Gastroesophageal sphincter (tissue), 4 donors: ENCODE measurements at places on chromosomes 4 and X.

DNA sequence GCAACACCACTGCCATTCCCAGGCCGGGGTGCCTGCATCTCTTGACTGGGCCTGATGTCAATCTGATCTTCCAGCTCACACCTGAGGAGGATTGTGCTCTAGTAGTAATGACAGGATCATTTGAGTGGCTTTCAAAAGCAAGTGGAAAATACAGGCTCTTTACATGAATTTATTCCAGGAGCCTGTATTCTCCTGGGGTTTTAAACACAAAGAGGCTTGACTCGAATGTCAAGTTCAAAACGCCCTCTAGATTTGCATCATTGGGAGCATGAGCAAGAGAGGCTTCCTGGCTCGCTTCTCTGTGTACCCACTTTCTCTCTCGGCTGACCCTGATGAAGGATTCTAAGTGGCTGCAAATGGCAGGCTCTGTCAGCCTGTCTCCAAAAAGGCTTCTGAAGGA lies 199.5 kb upstream of the PUDP start:
- no peak for ATAC-seq

GRCh38 chr4:170227928-170228327 lies 138.2 kb upstream of the AADAT start:
- ATAC-seq: no peak

DNA sequence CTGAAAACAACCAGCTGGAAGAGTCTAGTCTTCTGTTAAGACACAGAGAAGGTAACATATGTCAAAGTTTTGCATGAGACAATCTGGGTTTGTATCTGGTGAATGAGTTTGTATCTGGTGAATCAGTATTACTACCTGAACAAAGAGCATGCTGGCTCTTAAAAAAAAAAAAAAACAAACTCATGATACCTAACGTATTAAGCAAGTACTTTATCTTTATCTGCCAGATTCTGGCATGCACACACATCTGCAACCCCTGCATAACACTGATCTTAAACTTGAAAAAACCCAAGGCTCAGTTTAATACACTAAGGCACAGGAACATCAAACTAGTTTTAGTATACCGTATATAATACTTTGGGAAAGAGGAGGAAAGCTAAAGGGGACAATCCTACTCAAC lies 5.8 kb downstream of the YTHDC1 start:
- no peak for ATAC-seq

DNA sequence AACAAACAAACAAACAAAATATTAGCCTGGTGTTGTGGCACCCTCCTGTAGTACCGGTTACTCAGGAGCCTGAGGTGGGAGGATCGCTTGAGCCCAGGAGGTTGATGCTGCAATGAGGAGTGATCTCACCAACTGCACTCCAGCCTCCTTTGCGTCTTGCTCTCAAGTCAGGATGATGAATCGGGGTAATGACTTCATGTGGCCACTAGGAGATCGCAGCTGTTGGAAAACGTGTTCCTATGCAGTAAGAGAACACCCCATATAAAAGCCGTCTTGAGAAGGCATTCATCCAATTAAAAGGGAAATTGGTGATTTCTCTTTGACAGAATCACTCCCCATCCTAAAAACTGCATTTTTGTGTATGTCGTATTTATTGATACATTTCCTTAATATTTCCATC lies 6.9 kb downstream of the CCNB3 start:
- no peak for ATAC-seq

- peak; percentile 82 for ATAC-seq
Measured at GRCh38 chr4:119025916-119026661, 109.5 kb upstream of the MYOZ2 start.

GRCh38 chr4:24108567-24108966 lies 218.7 kb upstream of the PPARGC1A start:
- no peak for ATAC-seq

DNA sequence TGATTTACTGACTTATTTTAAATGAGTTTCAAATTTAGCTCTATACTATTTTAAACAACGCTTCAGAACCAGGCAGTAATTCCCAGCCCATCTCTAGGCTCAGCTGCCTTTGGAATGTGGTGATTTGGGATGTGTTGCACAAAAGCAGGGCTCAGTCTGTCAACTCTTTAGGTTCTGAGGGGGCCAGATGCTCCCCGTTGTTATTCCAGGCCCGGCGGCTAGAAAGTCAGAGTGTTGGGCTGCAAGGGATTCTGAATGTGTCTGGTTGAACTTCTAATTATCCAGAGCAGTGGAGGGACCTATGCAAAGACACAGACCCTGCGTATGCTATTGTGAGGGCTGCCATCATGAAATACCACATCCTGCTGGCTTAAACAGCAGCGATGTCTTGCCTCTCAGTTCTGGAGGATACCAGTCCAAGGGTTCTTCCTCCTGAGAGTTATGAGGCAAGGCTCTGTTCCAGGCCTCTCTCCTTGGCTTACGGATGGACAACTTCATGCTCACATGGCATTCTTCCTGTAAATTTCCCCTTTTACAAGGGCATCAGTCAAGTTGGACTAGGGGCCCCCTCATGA lies 123.2 kb upstream of the TRIM2 start:
- ATAC-seq: no peak

DNA sequence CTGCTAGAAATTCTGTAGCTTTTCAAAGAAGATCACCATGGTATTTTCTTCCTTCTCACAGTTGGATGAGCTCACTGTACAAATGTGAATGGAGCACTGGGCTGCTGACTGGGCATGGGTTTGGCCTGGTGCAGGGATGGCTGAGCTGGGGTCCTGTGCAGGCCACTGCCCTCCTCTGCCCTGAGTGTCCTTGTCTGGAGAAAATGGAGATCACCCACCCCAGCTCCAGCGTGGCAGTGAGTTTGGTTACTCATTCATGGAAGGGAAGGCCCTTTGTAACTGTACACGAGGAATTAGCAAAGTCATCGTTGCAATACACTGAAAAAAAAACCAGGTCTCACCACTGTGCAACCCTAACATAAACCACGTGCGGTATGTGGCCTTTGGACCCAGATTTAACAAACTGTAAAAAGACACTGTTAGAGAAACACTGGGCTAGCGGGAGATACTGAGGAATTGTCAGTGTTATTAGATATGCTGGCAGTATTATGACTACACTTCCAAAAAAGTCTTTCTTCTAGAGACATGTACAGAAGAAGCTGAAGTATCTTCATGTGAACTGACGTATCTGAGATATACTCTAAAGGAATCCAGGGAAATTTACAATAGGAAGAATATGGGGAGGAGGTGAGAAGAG lies 16.1 kb upstream of the TBC1D14 start:
- no peak for ATAC-seq

GRCh38 chr4:79673898-79674297 lies 265.9 kb upstream of the GK2 start:
- ATAC-seq: no peak

- ATAC-seq: no peak
Measured at GRCh38 chrX:69068301-69069085, 96.8 kb downstream of the PJA1 start.

GRCh38 chr4:2937146-2937857 lies 25.9 kb downstream of the NOP14 start:
- ATAC-seq: no peak

DNA sequence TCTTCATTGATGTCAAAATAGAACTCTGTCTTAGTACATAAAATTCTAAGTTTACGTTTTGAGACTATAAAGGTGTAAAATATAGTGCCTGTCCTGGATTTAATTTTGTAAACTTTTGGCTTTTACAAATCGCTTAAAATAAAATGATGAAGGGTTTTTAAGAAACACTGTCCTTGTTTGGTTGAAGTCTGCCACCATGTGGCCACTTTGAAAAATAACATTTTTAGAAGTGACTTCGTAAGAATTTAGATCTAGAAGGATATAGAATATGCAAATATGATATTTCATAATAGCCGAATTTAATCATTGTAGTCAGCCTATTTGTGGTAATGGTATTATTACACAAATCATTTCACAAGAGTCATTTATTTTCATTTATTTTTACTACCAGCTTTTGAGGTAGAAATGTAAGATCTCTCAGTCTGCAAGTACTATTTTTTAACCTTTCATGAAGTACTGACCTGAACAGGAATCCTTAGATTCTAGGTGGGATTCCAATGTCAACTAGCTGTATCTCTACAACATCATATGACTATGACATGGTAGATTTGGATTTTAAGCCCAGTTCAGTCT lies 31.0 kb upstream of the FAT4 start:
- ATAC-seq: no peak

DNA sequence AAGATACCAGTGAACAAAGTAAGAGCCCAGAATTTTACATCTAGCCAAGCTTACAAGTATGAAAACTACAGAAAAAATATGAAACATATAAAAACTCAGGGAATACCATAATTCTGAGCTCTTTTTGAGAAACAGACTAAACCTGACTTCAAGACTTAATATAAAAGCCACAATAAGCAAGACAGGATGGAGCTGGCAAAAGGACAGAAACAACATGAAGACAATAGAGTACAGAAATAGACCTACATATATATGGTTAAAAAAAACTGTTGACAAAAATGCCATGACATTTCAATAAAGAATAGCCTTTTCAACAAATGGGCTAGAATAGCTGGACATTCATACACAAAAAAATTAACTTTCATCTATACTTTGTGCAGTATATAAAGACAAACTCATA lies 49.4 kb downstream of the UBA6 start:
- no peak for ATAC-seq

GRCh38 chr4:126533146-126533805 lies 1099.5 kb upstream of the INTU start:
- ATAC-seq: no peak

DNA sequence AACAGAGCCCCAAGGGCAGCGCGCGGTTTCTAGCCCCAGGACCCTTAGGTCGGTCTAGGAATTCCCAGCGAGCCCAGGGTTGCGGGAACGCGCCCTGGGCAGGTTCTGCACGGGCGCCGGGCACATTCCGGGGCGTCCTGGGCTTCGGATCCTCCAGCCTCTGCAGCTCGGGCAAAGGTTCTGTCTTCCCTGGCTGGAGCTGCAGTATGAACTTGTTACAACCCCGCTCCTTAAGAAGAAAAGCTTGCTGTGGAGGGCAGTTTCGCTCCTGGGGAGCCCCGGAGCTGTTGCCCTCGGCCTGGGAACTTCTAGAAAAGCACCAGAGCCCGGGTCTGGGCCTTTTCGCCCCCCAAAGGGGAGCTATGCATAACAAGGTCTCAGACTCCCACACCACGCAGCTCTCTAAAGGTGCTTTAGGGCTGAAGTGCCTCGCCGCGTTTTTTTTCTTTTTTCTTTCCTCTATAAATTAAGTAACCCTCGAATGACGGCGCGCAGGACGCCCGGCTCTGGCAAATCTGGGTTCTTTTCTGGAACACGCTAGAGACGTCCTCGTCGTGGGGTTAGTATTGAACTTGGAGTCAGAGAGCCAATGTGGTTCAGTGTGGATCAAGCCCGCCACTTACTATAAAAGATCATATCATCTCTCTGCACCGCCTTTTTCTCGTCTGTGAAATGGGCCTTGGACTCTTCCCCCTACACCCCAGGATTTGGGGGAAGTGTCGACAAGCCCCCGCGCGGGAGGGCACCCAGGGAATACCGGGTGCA lies 5.7 kb downstream of the MSX1 start:
- no peak for ATAC-seq

- ATAC-seq: peak; percentile 66
Measured at GRCh38 chr4:99856166-99856565, 38.1 kb downstream of the LAMTOR3 start.

DNA sequence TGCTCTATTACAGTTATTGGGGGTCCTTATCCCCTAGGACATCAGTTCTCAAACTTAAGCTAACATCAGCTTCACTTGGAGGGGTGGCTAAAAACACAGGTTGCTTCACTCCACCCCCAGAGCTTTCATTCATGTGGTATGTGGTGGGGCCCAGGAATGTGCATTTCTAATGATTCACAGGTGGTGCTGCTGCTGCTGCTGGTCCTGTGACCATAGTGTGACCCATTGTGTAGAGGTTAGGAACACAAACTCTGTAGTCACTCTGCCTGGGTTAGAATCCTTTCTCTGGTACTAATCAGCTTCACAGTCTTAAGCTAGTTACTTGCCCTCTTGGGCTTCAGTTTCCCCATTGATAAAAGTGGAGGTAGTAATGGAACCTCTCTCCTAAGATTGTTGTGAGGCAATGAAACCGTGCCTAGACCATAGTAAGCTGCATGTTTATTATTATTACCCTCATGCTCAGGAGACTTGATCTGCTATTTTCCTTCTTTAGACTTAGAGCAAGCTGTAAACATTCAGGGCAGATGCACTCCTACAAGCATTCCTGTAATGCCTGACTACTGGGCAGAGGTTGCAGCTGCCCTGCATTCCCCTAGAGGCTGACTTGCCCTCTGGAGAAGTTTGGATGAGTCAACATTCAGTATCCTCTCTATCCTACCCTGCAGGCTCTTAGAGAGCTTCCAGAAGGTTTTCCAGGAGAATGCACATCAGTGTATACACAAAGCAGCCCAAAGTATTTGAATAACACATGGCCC lies 94.1 kb upstream of the ACSL4 start:
- ATAC-seq: no peak

- ATAC-seq: no peak
Measured at GRCh38 chr4:100895556-100896197, 377.9 kb upstream of the EMCN start.

- ATAC-seq: no peak
Measured at GRCh38 chr4:72966652-72967051, 102.9 kb downstream of the COX18 start.

- no peak for ATAC-seq
Measured at GRCh38 chr4:17094159-17094875, 195.9 kb upstream of the LDB2 start.

DNA sequence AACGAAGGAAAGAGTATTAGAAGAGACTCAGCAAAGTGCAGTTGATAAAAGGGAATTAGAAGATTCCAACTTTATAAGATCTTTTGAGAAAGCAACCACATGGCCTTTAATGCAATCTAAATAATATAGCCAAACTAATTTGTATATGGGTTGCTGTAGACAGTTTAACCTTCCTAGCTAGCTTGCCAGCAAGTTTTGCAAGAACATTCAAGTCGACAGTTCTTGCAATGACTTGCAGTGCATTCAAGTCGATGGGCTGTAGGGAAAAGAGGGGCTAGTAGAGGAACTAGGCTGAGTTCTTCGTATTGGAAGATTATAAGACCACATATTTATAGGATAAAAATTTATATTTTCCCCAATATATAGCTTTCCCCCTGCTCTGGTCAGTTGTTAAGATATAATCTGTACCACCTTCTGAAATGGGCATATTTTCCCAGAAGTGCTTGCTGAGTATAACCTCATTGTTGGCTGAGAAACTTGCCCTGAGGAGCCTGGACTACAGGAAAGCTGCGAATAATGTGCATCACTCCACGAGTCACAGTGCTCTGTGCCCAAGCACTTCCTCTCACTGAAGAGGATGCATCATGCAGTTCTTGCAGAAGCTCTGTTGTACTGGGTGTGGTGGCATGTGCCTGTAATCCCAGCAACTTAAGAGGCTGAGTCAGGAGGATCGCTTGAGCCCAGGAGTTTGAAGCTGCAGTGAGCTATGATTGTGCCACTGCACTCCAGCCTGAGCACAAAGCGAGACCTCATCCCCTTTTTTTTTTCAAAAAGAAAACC lies 56.7 kb downstream of the DOCK11 start:
- peak; percentile 76 for ATAC-seq

- ATAC-seq: no peak
Measured at GRCh38 chr4:154741131-154741665, 2.6 kb upstream of the LRAT start.

DNA sequence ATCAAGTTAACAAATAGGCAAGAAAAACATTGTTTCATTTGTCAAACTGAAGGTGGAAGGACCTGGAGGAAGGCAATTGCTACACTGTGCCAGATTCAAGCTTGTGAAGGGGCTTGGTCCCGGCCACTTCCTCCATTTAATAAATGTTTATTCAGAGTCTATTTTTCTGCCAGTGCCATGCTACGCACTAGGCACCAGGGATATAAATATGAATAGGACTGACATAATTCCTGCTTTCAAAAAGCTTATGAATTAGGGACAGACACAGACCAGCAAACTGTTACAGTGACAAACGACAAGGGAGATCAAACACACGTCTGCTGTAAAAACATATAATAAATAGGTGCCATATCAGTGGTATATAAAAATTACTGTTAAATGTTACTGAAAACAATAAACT lies 571 bp downstream of the TLR6 start:
- ATAC-seq: no peak
